ENCODE measurements at places on chromosomes 6 and 20.

GRCh38 chr6:14972379-14973067, 273.3 kb upstream of the JARID2 start:
- no peak for DNase-seq

DNA sequence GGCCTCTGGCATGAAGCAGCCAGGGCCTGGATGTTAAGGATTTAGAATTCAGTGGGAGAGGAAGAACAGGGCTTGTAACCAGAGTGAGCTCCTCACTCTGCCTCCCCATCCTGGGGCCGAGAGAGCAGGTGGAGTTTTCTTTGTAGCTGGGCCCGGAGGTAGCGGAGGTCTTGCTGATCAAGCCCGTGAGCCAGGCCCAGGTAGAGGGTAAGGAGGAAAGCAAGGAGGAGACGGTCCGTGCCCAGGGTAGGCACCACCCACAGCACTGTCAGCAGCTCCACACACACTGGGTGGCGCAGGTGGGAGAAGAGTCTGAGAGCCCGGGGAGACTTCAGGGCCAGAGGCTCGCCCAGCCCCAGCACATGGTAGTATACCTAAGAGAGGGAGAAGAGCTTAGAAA, 2.1 kb upstream of the PPP1R18 start:
- peak; percentile 24 for DNase-seq

- DNase-seq, result peak; percentile 43
Measured at GRCh38 chr20:32945710-32946221, 58.5 kb downstream of the SUN5 start.

DNA sequence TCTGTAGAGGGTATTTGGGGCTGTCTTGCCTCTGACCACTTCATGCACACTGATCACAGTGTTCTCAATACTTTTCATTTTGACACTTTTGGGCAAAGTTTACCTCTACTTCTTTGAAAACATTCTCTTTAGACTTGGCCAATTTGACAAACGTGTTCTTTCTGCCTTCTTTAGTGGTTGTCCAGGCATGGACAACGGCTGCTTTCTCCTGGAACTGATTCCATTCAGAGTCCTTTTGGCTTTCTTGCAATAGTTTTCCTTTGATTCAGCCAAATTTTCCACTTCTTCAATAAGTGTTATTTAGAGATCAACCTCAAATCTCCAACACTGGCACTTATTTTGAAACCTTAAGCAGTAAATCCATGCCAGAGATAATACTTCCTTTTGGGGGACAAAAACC, 6.7 kb upstream of the CST9 start:
- DNase-seq, result no peak

DNA sequence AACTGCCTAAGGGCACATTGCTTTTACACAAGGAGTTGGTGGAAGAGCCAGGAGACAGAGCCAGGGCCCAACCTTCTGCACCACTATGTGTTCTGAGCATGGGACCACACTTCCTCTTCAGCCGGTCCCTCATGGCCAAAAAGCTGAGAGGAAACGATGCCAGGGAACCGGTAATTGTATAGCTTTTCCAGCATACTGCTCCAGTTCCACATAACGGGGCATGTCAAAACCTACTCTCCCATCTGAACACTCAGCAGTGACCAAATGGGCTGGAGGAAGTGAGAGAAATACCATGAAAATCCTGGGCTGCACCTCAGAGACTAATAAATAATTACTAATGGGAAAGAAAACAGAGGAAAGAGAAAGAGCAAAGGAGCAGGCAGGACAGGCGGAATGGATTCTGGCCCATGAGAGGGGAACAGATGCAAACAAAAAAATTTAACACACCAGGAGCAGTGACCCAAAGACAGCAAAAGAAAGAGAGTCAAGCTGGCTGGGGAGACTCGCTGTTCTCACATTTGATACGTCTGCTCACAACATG, 52.0 kb upstream of the BMP2 start:
- DNase-seq, result no peak

- DNase-seq, result no peak
Measured at GRCh38 chr20:58763076-58763475, 70.5 kb downstream of the NPEPL1 start.

- no peak for DNase-seq
Measured at GRCh38 chr6:14120546-14120945, 3.0 kb downstream of the CD83 start.

DNA sequence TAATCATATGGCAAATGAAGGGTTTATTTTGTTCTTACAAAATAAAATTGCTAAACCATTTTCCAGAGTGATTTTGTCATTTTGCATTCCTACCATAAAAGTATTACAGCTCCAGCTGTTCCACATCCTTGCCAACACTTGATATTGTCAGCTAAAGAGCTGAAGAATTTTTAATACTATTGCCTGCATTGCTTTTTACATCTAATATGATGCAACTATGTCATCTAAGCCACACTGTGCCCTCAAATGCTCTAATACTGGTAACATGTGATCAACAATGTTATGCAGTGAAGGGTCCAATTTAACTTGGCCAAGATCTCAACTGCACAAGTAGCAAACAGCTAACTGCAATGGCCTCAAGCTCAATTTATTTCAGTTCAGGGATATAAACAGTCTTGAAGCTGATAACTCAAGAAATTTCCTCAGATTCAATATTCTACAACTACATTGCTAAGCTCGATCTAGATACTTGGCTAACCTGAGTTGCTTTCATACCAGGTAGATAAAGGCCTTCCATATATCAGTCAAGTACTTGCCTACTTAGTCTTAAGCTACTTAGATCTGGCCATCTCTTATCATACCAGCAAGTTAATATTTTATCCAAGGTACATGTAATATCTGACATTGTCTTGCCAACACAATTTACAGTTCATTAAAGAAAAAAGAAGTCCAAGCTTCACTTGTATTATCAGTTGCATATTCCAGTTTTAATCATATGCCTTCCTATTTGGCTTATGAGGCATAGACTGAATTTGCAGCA, 17.0 kb downstream of the AKIRIN2 start:
- DNase-seq, result no peak

GRCh38 chr6:2611092-2611491, 139.6 kb downstream of the MYLK4 start:
- no peak for DNase-seq

DNA sequence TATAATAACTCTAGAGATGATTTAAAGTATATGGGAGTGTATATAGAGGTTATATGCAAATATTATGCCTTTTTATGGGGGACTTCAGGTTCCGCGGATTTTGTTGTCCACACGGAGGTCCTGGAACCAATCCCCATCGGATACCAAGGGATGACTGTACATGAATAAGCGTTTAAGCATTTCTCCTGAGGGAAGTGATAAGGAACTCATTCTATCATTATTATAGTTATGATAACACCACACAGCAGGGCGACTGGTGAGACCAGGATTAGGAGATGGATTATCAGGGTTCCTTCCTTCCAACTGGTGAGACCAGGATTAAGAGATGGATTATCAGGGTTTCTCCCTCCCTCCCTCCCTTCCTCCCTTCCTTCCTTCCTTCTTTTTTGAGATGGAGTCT, 6.6 kb downstream of the ECI2 start:
- DNase-seq, result no peak

DNA sequence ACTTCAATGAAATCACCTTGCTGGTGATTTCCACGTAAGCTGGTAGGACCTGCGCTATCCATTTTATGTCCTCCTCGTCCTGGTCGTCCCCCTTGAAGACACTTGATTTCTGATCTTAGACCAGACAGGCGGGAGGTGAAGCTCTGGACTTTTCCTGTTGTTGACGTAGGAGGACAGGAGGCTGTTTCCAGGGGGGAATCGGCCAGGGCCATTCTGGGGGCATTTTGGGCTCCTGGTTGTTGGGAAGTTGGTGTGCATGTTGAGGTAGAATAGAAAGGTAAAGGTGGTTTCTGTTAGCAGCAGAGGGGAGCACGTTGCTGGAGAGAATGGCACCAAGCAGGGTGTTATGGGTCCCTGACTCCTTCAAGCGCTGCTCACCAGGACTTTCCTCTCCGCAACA, 56.0 kb downstream of the GMPR start:
- DNase-seq, result no peak

GRCh38 chr20:21048841-21049273, 57.3 kb downstream of the LINC00237 start:
- peak; percentile 70 for DNase-seq

GRCh38 chr6:147674099-147674498, 165.6 kb downstream of the SAMD5 start:
- no peak for DNase-seq

GRCh38 chr6:98946879-98947410, 801 bp downstream of the FBXL4 start:
- DNase-seq, result peak; percentile 54

GRCh38 chr6:55399351-55399750, 72.1 kb downstream of the GFRAL start:
- DNase-seq, result no peak

- no peak for DNase-seq
Measured at GRCh38 chr6:30917487-30917886, 3.4 kb downstream of the VARS2 start.

DNA sequence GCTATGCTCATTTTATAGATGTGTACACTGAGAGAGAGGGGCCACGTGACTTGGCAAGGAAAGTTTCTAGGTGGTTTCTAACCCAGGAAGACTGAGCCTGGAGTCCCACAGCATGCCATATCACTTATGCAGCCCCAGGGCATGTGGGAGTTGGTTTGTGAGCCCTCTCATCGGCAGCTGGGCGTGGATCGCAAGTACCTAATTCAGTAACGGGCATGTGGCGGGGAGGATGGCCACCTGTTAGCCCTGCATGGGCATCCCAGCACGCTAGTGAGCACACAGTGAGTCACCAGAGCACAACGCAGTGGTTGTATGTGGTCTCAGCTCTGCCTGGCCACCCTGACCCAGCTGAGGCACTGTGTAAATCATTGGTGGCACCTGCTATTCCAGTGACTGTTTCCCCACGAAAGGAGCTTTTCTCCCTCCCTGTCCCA, 88.3 kb downstream of the NINL start:
- no peak for DNase-seq

DNA sequence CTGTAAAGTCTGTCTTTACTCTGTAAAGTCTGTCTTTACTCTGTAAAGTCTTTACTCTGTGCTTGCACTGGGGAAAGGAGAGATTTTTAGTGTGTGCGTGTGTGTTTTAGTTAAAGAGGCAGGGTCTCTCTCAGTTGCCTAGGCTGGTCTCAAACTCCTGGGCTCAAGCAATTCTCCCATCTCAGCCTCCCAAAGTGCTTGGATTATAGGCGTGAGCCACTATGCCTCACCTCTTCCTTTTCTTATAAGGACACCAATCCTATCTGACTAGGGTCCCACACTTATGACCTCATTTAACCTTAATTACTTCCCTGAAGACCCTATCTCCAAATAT, 93.8 kb downstream of the JPH2 start:
- no peak for DNase-seq

DNA sequence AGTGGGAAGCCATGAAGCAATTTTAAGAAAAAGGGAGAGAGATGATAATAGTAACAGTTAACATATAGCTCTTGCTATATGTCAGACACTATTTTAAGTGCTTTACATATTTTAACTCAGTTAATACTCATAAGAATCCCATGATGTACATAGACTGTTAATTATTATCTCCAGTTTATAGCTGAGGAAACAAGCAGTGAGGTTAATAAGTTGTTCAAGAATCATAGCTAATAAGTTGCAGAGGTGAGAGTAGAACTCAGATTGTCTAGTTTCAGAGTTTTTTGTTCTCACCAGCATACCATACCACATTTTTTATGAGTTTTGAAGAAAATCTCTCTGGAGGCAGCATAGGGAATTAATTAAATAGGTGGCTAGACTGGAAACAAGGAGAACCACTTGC, 144.6 kb upstream of the MMS22L start:
- DNase-seq, result no peak

DNA sequence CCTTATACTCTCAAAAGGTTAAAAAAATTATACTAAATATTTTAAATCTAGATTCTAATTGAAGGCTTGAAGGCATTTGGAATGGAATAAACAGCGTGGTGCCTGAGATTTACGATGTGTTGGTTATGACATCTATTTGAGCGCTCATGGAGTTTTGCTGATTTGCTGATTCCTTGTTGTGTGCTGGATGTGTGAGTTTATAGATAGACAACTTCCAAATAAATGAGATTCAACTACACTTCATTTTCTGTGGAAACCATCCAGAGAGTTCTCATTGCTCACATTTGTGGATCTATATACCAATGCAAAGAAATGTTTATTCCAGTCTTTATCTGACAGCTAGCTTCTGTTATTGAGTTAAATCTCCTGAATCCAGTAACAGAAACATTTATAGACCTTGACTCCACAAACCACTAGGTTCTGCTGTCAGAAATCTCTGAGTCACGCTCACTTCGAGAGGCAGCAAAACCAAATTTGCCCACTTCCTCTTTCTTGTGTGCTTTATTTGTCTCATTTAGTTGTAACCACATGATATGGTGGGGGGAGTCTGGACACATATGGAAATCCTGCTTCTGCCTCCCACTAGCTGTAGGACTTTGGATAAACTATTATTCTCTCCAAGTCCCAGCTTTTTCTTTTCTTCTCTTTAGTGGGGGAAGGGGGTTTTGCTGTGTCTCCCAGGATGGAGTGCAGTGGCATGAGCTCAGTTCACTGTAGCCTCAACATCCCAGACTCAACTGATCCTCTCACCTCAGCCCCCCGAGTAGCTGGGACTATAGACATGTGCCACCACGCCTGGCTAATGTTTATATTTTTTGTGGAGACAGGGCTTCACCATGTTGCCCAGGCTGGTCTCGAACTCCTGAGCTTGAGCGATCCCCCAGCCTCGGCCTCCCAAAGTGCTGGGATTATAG, 54.5 kb downstream of the IPCEF1 start:
- DNase-seq, result peak; percentile 31

Data from activated T-cell treated with anti-CD3 and anti-CD28 coated beads, Interleukin-2, amount 50 U/mL, for 48 hours (primary cell).